Activated CD8-positive, alpha-beta memory T cell treated with anti-CD3 and anti-CD28 coated beads, Interleukin-2, amount 50 U/mL, for 4 hours (primary cell): ENCODE measurements at places on chromosomes 13 and 19.

DNA sequence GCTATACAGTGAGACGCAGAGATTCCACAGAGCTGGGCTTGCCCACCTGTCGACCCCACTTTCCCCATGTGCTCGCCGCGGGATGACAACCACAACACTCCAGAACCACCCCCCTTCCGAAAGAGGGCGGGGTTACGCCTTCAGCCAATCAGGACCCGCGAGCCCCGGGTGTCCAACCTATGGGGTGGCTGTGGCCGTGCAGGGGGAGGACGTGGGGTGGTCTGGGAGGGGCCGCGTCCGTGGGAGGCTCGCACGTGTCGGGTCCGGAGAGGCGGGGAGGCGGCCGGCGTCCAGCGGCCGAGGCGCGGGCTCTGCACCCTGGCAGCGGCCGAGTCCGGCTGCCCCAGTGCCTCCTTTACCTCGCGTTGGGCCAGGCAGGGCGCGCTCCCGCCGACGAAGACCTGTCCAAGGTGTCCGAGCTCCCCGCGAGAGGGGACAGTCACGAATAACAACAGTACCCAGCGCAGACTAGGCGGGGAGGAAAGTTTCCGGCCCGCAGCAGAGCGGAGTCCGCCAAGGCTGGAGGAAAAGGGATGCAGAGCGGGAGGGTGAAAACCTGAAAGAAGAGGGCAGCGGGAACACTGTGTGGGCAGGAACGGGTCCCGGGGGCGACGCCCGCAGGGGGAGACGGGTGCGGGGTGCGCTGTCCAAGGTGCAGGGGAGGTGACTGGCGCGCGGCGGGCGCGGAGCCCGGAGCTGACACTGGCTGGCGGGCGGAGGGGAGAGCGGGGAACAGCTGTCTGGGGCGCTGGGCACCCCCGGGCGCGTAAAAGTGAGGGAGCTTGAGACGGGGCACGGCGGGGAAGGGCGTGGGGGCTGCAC is 911 bp downstream of the ENOX1 start:
- DNase-seq: no peak

DNA sequence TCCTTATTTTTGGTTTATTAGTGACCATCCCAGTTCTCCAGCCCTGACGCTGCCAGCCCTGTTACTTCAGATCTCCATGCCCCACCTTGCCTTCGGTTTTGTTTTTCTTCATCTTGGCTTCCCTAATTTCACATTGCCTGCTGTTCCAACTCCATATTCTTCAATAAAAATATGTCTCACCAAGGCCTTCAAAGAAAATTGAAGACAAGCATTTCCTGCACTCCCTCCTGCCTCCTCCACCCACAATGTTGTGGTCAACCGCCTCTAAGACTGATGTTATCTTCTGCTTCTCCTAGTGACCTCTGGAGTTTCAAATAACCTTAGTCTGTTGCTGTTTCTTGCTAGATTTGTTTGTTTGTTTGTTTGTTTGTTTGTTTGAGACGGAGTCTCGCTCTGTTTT is 14.6 kb downstream of the PLD3 start:
- no peak for DNase-seq

DNA sequence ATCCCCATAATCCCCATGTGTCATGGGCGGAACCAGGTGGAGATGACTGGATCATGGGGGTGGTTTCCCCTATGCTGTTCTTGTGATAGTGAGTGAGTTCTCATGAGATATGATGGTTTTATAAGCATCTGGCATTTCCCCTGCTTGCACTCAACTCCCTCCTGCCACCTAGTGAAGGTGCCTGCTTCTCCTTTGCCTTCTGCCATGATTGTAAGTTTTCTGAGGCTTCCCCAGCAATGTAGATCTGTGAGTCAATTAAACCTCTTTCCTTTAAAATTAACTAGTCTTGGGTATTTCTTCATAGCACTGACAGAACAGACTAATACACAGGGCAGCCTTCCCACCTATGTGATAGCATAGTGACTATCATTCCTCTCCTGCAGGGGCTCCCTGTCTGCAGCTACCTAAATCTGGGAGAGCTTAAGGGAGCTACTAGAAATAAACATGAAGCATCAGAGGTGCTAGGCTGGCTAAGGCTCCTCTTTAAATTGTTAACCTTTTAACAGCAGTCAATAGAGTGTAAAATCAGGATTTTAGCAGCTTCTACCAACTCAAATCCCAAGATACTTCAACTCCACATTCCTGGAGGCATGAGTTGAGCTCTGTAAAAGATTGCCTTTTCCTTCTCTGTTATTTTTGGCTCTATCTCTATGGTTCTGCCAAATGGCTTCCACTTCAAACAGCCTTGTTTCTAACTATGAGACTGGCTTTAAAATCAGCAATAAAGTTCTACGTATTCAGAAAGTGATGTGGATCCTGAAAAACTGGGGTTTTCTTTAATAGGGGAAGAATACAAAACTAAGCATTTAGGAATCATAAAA is 112.3 kb downstream of the VWA8 start:
- DNase-seq: no peak

- no peak for DNase-seq
These were observed 96.3 kb upstream of the GPR183 start for GRCh38 chr13:99403458-99403971.

- no peak for DNase-seq
These were observed 4.6 kb downstream of the FARP1 start for GRCh38 chr13:98147521-98147920.
